ENCODE measurements at places on chromosomes 4 and X.

DNA sequence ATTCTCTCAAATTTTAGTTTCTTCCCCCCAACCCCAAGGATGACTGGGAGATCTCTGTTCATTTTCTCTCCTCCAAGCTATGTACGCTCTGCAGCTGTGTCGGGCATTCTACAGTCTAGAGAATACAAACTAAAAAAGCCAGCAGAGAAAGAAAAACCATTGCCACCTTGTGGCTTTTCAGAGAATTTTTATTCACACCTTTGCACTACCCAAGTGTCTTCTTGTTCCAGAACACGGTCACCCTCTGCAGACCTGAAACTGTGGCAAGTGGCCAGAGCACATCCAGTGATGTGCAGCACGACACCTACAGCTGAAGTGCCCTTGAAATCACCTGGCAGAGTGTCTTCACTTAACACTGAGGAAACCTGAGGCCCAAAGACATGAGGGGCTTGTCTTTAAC, 68.6 kb downstream of the CHST7 start:
- no peak for DNase-seq

DNA sequence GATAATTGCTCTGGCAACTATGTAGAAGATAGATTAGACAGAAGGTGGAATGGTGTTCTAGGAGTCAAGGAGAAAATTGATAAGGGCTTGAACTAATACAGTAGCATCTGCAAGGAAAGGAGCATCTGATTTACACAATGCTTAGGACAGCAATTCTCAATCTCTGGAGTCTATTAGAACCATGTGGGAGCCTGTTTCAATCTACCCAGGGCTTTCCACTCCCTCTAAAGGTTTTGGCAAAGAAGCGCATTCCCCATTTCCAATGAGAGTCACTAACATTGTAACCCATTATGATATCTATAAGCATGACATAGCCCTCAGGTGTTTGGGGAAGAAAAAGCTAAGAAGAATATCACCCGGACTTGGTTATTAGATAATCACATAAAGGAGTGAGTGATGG, 168.2 kb downstream of the COL25A1 start:
- DNase-seq, result no peak

- DNase-seq, result no peak
Observed at GRCh38 chr4:128307123-128307571, 19.5 kb upstream of the PGRMC2 start.

DNA sequence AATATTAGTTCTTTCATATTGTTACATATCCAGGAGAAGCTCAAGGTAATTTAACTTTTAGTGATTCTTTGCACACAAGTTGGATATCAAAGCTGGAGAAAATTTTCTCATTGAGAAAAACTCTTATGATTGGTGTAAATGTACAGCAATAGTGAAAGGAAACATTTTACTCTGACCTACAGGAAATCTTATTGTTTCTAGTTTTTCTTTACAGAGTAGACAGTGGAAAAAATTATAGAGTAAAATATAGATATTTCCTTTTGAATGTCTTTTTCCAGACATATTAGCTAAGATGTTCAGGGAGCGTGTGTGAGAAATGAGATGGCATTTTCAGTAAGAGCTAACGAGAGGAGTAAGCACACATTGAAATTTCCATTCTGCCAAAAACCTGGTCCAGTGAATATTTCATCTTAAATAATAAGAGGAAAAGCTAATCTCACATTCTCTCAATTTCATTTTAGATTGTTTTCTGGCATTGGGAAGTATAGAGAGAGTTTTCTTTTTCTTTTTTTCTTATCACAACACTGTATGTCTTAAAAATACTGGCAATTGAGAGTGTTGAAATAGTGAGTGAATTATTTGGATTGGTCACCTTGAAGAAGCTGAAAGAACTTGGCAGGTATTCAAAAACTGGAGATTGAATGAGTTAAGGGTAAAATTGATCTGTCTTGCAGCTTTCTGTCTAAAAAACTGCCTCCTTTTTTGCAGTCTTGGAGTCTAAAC, 15.6 kb upstream of the ATP8A1 start:
- DNase-seq, result no peak

- no peak for DNase-seq
Observed at GRCh38 chr4:127309369-127310102, 323.2 kb upstream of the INTU start.

DNA sequence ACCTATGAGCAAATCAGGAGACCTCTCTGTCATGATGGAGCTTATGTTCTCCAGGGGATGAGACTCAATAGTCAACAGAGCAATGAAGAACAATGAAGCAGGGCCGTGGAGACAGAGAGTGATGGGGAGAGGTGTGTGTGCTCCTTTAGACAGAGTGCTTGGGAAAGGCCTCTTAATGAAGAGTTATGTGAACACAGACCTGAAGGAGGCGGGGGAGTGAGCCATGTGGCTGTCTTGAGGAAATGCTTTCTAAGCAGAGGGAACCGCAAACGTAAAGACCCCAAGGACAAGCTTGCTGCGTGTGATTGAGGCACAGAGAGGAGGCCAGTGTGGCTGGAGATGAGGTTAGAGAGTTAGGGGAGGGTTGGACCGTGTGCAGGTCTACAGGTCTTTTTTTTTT, 53.1 kb downstream of the CHRNA9 start:
- DNase-seq, result no peak

- DNase-seq, result peak; percentile 86
Observed at GRCh38 chr4:157045507-157046127, 30.3 kb upstream of the GLRB start.

DNA sequence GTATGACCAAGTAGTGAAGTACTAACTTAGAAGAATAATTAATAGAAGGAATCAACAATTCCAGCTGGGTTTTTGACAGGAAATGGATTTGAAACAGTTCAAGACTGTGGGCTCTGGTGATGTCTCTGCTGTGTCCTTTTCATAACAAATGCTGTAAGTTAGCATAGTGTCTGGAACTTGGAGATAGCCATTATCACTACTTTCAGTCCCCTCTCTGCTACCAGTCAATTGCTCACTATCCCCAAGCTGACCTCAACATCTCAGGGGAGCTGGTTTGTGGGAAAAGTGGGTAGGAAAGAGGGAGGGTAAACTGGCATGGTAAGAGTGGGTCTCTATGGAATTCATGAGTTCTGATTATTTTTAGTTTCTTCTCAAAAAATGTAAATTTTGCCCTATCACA, 231.4 kb upstream of the MID1 start:
- DNase-seq, result no peak

DNA sequence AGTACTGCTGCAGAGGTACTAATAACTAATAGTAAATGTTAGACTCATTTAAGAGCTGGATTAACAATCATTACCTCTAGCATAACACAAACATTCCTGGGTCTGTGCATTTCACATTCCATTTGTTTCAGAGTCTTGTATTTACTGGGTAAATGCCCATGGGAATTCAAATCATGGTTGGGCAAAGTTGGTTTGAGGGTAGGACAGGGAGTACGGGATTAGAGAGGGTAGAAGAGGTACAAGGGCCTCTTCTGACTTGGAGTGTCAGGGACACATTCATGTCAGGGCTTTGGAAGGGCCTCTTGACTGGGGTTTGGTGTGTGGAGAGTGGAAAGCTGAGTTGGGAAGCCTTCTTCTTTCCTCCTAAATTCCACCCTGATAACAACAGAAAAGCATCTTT, 65.9 kb downstream of the WWC2 start:
- DNase-seq, result peak; percentile 71

Data from fibroblast of skin of scalp (primary cell).